ENCODE measurements at places on chromosomes 13 and 19.
A peak's percentile ranks its signal among the peaks of the same experiment; 100 is the strongest.

- no peak for DNase-seq
Measured at GRCh38 chr13:43100667-43101066, 77.3 kb downstream of the DNAJC15 start.

DNA sequence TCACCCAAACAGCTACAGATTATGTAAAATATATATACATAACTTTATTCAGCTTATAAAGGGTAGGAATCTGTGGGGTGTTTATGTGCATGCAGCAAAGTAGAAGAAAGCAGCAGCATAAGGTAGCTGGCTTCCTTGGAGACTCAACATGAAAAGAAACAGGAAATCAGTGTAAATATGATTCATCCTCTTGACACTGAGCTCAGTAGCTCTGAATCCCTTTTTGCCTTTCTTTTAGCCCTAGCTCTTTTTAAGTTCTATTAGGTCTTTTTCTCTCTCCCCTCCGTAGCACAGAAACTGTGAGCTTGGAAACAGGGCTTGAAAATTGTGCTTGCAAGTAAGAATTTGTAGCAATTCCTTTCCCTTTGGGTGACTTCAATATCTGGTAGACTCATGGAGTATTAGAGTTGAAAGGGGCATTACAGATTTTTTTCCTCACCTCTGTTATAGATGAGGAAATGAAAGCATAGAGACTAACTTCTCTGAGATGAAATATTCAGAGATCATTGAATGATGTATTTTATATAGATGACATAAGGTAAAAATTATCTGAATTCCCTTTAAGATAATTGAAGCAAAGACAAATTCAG lies 314.4 kb downstream of the PCDH9 start:
- no peak for DNase-seq

- DNase-seq, result no peak
Measured at GRCh38 chr13:21078501-21078900, 17.1 kb upstream of the LATS2 start.

DNA sequence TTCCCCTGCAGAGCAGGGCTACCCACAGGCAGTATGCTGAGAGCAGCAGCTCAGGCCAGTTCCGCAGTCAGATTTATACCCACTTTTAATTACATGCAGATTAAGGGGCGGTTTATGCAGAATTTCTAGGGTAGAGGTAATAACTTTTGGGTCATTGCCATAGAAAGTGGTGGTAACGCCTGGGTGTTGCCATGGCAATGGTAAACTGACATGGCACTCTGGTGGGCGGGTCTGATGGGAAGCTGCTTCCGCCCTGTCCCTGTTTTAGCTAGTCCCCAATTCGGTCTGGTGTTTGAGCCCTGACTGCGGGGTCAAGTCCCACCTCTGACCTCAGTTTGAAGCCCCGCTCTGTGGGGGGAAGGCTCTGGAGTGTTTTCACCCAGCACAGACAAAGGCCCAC lies 141.1 kb upstream of the VSTM2B start:
- no peak for DNase-seq

DNA sequence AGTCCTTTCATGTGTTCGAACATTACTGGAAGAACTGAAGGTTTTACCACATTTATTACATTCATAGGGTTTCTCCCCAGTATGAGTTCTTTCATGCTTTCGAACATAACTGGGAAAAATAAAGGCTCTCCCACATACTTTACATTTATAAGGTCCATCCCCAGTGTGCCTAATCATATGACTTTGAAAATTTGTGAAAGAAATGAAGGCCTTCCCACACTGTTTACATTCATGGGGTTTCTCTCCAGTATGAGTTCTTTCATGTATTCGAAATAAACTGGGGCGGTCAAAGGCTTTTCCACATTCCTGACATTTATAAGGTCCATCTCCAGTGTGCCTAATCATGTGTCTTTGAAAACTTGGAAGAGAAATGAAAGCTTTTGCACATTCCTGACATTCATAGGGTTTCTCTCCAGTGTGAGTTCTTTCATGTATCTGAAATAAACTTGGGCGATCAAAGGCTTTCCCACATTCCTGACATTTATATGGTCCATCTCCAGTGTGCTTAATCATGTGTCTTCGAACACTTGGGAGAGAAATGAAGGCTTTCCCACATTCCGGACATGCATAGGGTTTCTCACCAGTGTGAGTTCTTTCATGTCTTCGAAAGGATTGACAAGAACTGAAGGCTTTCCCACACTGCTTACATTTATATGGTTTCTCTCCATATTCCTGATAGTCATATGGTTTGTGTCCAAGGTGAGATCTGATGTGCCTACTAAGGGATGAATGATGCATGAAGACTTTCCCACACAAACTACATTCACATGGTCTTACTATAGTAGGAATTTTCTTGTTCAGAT lies 24.0 kb downstream of the ZNF564 start:
- peak; percentile 15 for DNase-seq

DNA sequence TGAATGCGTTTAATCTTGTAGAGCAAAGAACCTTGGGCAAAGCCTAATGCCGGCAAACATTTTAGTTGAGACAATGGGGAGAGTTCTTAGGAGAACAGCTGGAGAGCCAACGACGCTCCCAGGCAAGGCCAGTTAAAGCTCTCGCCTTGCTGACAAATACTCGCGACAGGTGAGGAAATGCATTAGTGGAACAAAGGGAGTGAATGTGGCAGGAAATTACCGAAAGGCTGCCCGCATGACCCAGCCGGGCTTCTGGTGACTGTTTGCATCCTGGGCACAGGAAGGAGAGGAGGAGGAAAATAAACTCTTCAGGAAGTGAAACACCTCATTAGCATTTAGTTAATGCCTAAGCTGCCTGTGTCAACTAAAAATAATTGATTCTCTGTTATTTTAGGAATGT lies 74.6 kb downstream of the SHISA2 start:
- peak; percentile 75 for DNase-seq
